ENCODE measurements at places on chromosomes 16 and 17.

DNA sequence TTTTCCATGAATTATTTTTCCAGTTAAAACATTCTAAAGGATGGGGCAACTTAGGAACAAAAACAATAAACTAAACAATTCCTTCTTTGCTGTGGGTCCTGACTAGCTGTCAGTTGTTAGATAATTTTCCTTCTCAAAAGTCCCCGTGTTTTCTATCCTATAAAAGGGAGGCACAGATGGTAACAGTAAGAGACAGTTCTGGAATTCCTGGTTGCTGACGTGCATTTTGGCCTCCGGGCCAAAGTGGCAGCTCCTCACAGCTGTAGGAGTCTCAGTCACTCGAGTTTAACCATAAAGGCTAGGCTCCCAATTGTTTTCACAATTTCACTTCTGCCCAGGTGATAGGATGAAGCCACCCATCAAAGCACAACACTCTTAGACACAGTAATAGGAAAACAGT is 77.0 kb upstream of the ZNF423 start:
- peak; percentile 43 for DNase-seq

GRCh38 chr17:15278924-15279477 is 13.9 kb upstream of the PMP22 start:
- no peak for DNase-seq

DNA sequence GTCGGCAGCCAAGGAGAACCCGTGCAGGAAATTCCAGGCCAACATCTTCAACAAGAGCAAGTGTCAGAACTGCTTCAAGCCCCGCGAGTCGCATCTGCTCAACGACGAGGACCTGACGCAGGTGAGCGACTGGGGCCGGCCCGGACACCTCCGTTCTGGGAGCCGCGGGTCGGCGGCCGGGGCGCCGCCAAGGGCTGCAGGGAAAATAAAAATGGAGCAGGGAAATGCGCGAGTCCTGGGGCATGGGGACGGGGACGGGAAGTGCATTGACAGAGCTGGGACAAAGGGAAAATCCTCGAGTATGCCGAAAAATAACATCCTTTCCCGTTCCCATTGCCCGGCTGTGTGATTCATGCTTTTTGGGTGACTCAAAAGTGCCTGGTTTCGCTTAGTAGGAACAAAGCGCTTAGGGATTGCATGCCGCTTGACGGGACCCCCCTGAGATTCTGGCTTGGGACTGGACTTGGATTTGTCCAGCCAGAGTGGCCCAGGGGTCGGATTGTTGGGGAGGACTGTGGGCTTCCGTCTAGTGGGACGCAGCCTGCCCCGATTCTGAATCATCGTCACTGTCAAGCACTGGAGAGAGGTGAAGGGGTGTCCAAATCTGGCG is 699 bp downstream of the MPRIP start:
- DNase-seq = peak; percentile 51

DNA sequence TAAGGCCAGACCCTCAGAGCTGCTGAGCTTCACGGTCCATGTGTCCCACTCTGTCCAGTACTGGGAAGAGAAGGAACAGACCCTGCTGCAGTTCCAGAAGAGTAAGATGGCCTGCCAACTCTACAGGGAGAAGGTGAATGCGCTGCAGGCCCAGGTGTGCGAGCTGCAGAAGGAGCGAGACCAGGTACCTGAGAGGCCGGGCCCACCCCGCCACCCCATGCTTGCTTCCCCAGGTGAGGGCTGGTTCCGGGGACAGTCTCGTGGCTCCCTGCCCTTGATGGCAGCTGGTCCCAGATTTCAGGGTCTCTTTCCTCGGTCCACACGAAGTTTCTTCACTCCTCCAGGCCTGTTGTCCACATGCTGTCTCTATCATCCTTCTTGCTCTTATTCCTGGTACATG is 20.9 kb downstream of the CARD14 start:
- no peak for DNase-seq

DNA sequence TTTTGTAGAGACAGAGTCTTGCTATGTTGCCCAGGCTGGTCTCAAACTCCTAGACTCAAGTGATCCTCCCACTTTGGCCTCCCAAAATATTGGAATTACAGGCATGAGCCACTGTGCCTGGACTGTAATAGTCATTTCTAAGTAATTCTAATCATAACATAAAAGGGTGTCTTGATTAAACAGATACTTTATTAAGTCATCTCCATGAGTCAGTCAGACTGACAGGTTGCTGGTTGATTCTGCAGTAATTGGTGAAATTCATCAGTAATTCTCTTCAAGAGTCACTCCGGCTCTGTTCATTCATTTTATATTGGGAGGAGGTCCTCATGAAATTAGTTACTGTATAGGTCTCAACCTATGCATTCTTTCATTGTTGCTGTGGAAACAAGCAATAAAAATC is 85.6 kb downstream of the SPECC1 start:
- DNase-seq = no peak

GRCh38 chr17:6473128-6473767 is 29.0 kb downstream of the PIMREG start:
- peak; percentile 90 for DNase-seq

DNA sequence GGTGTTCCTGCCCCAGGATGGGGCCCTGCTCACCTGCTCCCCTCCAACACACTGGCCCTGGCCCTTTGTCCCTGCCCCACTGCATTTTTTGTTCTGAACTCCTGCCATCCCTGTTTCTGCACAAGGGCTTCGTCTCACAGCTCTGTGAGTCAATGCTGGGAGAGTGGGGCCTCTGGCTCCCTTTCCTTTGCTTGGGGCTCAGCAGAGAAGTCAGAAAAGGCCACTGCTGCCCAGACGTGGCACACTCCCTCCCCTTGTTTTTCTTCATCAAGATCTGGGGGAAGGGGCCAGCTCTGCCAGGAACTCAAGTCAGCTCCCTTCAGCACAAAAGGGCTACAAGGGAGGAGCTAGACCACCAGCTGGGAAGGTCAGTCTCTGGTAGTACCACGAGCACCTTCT is 8.9 kb downstream of the PROCA1 start:
- no peak for DNase-seq

- no peak for DNase-seq
Measured at GRCh38 chr16:85472514-85472913, 140.6 kb upstream of the GSE1 start.

GRCh38 chr17:77115510-77115909 is 25.3 kb upstream of the SEC14L1 start:
- DNase-seq = no peak

DNA sequence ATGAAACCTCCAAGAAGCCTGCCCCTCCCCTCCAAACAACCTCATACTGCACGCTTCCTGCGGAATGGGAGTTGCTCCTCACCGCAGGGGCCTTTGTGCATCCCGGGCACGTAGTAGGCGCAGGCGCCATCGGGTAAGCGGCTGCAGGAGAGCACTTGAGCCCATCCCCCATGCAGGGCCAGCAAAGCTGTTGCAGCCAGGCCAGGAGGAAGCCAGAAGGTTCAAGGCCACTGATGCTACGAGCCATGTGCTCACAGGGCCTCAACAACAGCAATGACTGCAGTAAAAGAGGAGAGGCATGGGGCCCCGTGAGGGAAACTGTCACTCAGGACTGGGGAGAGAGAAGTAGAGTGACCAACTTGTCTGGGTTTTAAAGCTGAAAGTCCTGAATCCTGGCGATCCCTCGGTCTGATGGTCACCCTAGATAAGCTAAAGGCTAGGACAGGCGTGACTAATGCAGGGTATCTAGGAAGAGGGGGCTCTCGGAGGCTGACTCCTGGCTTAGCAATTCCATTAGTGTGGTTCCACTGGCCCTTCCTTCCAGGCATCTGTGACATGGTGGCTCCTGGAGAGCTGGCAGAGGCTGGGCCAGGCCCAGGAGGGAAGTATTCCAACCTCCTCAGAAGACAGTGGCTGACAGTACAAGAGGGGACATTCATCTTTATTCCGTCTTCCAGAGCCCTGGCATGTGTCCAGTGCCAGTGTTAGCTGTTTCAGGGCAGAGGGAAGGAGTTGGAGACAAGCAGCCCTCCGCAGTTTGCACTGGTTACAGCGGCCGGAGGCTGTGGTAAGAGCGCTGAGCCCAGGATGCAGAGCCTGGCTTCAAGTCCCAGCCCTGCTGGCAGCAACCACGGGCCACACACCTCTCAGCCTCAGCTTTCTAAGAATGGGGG is 20.8 kb downstream of the GOSR2 start:
- peak; percentile 62 for DNase-seq

DNA sequence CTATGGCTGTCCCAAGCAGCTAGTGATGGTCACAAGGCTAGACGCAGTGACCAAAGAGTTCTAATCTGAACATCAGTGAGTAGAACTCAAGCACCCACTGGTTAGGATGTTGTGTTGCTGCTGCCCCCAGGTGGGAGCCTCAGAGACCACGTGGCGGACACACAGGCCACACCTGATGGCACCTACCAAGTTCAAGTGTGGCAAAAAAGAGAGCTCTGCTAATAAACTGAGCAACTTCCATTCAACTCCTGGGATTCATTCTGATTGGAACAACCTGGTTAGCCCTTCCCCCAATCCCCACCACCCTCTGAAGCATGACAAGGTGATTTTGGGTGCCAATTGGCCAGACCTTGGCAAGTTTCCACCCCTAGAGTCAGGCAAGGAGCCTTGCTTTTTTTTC is 3.5 kb upstream of the LCMT1 start:
- DNase-seq = no peak

- peak; percentile 64 for DNase-seq
Measured at GRCh38 chr17:75587675-75588595, at the start of gene MYO15B. MYO15B (plus strand) TSS chr17:75587800; CDS start chr17:75588058, 258 bp downstream.

GRCh38 chr16:11129378-11129781 is 126.6 kb downstream of the SOCS1 start:
- DNase-seq = peak; percentile 22

DNA sequence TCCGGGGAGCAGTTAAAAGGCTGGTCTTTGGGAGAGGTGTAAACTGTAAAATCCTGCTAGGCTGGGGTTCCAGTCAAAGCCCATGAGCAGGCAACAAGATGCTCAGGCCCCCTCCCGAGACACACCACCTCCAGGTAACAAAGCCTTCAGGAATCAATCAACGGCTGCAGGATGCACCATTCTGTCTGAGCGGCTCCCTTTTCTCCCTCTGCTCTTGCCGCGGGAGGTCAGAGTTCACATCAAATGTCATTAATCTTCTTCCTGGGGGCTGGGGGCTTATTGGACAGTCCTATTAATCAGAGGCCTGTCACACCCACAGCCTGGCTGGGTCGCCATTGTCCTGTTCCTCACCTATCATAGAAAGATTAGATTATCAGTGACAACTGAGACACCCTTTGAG is 11.9 kb upstream of the CCDC182 start:
- no peak for DNase-seq

DNA sequence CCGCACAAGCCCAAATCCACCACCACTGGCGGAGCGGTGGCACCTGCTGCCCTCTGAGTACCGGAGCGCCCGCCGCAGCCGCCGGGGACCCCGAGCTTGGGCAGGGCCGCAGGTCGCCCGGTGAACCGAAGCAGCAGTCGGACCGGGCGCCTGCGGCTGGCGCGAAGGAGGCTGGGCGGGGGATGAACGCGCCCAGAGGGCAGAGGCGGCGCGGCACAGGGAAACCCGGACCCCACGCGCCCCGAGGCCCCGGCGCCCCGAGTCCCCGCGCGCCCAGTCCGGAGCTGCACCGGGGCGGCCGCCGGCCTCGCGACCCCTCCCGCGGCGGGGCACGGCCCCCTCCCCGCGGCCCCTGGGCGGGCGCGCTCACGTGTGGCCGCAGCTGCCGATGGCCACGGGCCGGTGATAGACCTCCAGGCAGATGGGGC is 393 bp downstream of the RNF166 start:
- DNase-seq = no peak

DNA sequence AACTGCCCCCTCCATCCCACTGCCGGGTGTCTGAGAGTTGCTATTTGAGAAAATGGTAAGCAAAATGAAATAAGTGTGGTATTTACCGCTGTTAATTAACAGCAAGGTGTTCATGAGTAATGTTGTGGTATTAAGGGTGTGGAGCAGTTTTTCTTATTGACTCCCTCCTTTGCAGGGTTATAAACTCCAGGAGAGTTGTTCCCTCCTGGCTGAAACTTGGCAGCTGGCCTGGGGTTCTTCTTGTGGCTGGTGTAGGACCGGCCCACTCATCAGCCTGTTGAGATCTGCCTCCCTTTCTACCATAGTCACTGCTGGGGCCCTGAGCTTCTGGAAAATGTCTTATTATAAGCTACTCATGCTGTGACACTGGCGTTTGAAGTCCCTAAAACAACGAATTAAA is 128.6 kb downstream of the SOX9 start:
- no peak for DNase-seq

- DNase-seq = no peak
Measured at GRCh38 chr17:5899496-5900195, 170.5 kb upstream of the WSCD1 start.

GRCh38 chr17:74408815-74409214 is 23.1 kb upstream of the GPRC5C start:
- DNase-seq = no peak

DNA sequence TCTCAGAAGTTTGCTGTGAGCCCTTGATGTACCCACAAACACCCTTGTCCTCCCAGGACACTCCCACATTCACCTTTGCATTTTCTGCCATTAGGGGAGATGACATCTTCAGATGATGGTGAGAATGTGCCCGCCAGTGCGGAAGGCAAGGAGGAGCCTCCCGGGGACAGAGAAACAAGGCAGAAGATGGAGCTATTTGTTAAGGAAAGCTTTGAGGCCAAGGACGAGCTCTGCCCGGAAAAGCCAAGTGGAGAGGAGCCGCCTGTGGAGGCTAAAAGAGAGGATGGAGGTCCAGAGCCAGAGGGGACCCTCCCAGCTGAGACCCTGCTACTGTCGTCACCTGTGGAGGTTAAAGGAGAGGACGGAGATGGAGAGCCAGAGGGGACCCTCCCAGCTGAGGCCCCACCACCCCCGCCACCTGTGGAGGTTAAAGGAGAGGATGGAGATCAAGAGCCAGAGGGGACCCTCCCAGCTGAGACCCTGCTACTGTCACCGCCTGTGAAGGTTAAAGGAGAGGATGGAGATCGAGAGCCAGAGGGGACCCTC is 17.0 kb downstream of the TAF1C start:
- DNase-seq = no peak

DNA sequence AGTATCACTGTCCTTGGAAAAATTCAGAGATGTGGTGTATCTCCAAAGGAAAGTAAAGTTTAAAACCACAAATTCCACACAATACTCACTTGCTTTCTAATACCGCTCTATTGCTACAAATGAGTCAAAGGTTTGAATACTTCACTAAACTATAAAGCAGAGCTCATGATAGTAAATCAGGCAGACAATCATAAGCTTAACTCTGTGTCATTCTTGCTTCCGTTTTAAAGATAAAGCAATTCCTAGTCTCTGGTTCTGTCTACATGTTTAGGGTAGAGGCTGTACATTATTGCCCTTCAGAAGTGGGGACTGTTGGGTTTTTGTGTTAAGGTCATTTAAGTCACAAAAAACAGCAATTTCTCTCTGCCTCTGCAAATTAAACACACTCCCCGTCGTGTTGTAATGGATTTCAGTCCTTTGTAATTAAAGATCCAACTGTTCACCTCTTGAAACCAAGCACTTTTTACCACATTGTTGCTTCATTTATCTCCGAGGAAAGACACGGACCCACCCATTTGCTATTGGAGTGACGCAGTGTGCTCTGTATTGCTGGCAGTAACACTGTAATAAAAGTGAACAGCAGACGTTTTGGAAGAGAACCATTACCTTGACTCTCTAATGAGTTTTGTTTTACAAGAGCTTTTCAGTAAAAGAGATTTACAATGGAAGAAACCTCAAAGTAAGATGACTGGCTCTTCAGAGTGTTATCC is 83.1 kb upstream of the CNTNAP4 start:
- no peak for DNase-seq

- peak; percentile 1 for DNase-seq
Measured at GRCh38 chr16:50396761-50397535, 28.2 kb upstream of the BRD7 start.

Measured in ovary (tissue), 10 donors.